ENCODE measurements at places on chromosomes 6 and 20.

- DNase-seq: no peak
These were observed 131.8 kb downstream of the UNC5CL start for GRCh38 chr6:40907198-40907701.

DNA sequence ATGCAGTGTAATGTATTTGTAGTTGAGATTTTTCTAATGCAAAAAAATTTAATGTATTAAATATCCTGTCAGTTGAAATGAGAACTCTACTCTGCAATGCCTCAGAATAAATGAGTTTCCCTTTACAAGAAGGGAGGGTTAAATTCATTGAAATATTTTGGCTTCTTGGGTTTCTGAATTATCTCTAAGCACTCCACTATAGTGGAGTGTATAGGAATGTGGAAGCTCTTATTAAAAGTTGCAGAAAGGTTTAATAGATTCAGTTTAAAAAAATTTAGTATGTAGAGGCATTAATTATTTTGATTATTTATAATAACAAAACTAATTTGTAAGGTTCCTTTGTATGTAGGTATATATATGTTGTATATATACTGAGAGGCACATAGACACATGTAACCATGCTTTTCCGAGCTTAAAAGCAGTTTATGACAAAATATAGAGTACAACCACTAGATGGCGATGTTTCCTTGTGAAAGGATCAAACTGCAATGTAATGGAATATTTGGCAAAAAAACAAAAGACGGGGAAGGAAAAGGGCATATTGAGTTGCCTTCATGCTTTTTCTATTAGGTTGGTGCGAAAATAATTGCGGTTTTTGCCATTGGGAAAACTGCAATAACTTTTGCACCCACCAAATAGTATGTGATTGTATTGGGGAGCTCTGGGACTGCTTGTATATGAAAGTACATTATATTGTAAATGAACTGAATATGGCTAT is 144.2 kb downstream of the MYO6 start:
- no peak for DNase-seq

- DNase-seq: no peak
These were observed 246.5 kb downstream of the TBX18 start for GRCh38 chr6:84517741-84518530.

- DNase-seq: no peak
These were observed 37.7 kb downstream of the ADGRF1 start for GRCh38 chr6:47004463-47004862.

GRCh38 chr6:89024456-89024855 is 56.1 kb upstream of the PNRC1 start:
- DNase-seq: no peak

DNA sequence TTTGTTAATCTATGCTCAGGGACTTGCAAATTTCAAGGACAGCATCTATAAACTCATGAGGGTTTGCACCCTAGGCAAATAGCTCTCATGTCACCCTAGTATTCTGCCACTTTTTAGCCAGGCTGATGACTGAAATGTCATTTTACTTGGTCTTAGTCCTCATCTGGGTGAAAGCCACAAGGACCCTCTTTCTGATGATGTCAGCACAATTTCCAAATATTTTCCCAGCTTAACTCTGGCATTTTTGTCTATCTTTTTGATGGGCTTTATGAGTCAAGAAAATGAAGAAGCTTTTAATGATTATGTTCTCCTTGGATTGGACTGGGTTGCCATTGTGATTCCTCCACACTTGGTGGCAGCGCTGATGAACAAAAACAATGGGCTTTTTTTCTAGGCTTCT is 420.1 kb upstream of the BTBD3 start:
- DNase-seq: no peak

GRCh38 chr20:49356676-49357075 is 78.8 kb upstream of the ZNFX1 start:
- DNase-seq: no peak

DNA sequence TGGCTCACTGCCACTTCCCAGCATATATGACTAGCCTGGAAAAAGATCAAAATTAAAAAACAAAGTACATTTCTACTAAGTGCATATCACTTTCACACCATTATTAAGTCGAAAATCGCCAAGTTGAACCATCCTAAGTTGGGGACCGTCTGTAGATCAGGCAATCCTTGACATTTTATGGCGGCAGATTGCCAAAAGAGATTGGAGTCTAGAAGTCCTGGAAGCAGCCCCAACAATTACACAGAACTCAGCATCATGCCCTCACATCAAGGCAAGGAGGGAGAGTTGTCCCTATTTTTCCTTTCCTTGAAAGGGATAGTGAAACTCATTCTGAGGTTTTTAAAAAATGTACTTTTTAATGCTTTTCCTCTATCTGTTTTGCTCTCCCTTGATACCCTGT is 30.7 kb downstream of the SLC22A3 start:
- DNase-seq: no peak

- DNase-seq: no peak
These were observed 48.3 kb upstream of the MRAP2 start for GRCh38 chr6:83985308-83985713.

DNA sequence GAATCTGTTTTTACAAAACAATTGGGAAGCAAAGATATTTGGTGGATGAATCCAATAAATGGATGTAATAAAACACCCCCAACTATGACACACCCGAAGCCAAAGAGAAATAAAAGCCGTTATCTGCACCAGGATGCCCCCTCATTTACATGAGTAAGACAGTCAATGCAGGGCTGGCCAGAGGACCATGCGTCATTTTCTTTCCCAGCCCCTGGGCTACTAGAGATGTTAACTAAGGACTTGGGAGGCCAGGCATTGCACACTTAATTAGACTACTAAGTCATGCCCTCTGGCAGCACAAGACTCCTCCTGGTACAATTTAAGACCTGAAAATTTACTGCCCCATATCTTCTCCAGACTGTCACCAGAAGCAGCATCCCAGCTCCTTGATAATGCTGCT is 3.2 kb downstream of the LEMD2 start:
- no peak for DNase-seq

DNA sequence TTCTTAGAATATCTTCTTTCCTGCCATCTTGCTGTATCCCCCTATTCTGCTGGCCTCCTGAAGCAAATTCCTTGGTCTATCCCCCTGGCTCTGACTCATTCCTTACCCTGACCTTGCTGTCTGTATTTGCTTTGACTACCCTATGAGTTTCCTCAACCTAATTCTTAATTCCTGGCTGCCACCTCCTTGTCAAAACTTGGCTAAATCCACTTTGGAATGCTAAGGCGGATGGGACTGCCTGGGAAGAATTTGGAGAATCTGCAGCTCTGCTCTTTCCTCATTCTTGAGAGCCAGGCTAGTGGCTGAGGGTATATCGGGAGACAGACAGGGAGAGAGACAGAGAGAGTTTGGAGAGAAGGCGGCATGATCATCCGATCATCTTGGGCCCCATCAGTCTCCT is 24.4 kb downstream of the CAP2 start:
- no peak for DNase-seq

- peak; percentile 90 for DNase-seq
These were observed 31.1 kb downstream of the SERPINB6 start for GRCh38 chr6:2940010-2940850.

- peak; percentile 23 for DNase-seq
These were observed 138.1 kb upstream of the MARCKS start for GRCh38 chr6:113719064-113719463.

GRCh38 chr6:139439349-139439748 is 64.9 kb upstream of the CITED2 start:
- no peak for DNase-seq

DNA sequence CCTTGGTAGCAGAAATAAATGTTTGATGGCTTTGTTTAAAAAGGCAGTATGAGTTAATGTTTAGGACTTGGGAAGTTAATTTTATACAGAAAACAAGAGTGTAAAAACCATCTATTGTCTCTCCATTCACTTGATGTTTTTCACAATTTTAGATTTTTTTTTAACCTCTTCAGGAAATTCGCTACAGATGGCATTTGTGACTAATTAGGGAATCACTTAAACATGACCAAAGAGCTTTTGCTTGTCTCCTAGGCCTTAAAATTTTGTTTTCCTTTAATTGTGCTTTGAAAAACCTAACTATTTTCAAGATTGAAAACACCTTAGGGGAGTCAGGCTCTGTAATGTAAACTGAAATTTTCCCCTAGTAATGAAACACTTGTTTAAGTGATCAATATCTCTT is 17.3 kb downstream of the TULP4 start:
- DNase-seq: no peak

DNA sequence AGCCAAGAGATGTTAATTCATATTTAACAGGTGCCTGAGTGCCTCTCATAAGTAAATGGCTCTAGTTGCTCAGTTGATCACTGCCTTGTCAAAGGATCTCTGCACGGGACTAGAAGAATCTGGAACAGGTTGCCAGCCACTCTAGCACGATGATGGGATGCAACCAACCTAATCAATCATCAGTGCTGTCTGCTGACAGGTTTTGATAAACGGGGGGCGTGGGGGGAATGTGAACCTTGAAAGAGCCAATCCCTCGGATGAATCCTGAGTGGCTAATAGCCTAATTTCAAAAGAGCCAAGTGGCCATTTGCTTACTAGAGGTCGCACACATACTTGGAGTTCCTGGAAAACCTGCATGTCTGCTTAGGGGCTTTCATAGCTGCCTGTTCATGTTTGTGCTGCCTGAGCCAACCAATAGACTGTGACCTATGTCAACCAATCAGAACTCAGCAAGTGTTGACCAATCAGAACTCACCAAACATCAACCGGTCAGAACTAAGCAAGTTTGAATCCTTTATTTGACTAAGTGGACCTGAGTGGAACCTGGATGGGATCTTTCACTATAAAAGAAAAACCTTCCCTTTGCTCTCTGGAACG is 43.5 kb upstream of the ECI2 start:
- DNase-seq: no peak

GRCh38 chr6:37585523-37585905 is 85.8 kb upstream of the CCDC167 start:
- no peak for DNase-seq

DNA sequence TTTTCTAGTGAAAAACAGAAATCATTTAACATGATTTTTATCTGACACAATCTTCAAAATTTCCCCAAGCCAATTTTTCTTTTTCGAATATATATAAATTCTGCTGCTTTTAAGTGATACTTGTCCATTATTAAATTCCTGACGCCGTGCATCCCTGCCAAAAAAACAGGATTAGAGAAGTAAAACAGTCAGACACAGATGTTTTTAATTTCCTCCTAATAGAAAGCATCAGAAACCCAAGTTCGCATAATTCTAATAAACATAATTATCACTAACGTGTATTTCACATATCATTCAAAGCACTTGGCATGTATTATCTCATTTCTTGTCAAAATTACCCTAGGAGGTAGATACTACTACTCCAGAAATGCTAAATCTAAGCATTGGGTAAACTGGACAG is 179.5 kb downstream of the ZFP64 start:
- DNase-seq: no peak

DNA sequence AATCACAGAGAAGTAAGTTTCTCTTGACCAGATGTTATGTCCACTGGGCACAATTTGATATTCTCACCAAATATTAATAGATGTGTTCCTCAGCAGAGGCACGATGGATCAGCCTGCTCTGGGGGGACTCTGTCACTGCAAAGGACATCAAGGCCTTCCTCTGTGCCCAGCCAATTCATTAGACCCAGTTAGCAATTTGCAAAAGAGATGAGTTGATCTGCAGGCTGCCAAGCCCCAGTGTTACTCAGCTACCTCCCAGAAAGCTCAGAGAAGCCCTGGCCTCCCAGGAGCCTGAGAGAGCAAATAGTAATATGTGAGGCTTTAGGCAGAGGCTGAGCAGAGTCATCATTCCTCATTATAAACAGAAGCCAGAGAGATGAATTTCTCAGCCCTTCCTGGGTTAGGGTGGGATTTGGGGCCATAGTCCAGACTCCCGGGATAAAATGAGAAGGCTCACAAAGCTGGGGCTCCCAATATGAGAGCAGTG is 54.2 kb downstream of the ZNF831 start:
- DNase-seq: no peak

- DNase-seq: no peak
These were observed 15.8 kb downstream of the NCOA5 start for GRCh38 chr20:46074006-46074405.

Measured in CD4-positive, alpha-beta T cell treated with Interleukin-1 beta for 1 hour (primary cell).